ENCODE measurements at places on chromosomes 6 and 20. TPM values are rescaled to one million over a fixed set of nuclear protein-coding genes. Genes with fewer than 3 reads are reported as not detected.
A peak's percentile ranks its signal among the peaks of the same experiment; 100 is the strongest.

DNA sequence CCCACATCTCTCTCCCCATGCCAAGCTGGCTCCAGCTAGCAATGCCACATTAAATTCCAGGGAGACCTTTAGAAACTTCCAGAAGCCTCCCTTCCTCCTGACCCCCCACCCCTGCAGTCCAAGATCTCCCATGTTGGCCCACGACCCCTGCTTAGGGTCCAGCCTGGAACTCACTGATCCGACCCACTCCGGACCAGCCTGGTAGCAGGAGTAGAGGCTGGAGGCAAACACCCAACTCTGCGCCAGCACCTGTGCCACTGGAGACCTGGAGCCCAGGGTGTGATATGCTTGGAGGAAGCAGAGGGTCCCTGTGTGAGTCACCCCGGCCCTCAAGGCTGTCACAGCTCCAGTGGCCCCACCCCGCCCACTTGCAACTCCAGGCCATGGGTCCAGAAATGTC, 3.3 kb upstream of the ULBP1 start:
- no peak for DNase-seq
- 0 out of 2 replicates have a peak, but pooled peaks cover 2% of the 10 kb centered on the region for H3K4me1 ChIP-seq
- no peak overlapping the region for H3K27ac ChIP-seq
- H3K27me3 ChIP-seq: peaks cover 46% of the 10 kb centered on the region
- no peak overlapping the region for H3K4me3 ChIP-seq
- H3K36me3 ChIP-seq: peaks cover 4% of the 10 kb centered on the region

Gene MYMX
- total RNA-seq: 1.1 TPM

GRCh38 chr20:50392138-50392866, 117.9 kb upstream of the PTPN1 start:
- no peaks in the 10 kb centered on the region for H3K4me1 ChIP-seq
- no peaks in the 10 kb centered on the region for H3K36me3 ChIP-seq
- H3K27me3 ChIP-seq: no peaks in the 10 kb centered on the region
- no peak overlapping the region for H3K4me3 ChIP-seq

Gene MYLIP
- 27.3 TPM for total RNA-seq

GRCh38 chr6:13586603-13587542, 12.5 kb downstream of the SIRT5 start:
- no peak overlapping the region for H3K4me3 ChIP-seq
- H3K27me3 ChIP-seq: no peaks in the 10 kb centered on the region
- DNase-seq: no peak
- peaks cover 7% of the 10 kb centered on the region for H3K36me3 ChIP-seq

DNA sequence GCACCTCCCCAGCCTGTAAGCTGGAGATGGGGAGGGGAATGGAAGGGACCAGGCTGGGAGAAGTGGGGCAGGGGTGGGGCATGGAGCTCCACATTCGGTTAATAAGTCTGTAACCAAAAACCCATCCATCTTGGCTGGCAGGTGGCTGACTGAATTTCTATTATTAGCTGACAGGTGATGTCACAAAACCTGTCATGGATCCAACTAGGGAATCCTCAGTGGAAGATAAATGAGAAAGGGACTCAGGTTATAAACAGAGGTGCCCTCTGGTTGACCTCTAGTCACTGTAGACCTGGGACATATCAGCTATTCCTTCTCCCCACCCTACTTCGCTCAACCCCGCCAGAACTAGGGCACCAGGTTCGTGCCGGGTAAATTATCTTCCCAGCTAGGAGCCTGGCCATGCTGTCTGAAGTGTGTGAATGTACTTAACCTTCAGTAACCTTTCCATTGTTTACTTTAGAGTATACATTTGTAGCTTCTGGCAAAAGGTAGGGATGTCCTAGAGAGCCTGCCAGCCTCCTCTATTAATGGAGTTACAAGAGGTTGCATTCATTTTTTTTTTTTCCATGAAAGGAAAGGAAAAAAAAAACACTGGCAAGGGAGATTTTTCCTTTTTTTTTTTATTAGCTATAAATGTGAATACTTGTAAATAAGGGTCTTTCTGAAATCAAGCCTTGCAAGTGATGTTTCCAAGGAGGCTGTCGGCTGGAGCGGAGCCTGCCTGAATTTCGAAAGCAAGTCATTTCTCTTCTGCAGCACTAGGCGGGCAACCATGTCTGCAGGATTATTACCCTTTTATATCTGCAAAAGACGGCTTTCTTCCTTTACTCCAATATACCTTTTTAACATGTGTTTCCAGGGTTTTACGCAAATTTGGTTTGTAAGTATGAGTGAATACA, 135.9 kb downstream of the TMEM242 start:
- no peak overlapping the region for H3K27ac ChIP-seq
- 0 out of 2 replicates have a peak, but pooled peaks cover 2% of the 10 kb centered on the region for H3K4me1 ChIP-seq
- no peak for DNase-seq
- peaks cover 65% of the 10 kb centered on the region for H3K36me3 ChIP-seq
- no peaks in the 10 kb centered on the region for H3K27me3 ChIP-seq
- no peak overlapping the region for H3K4me3 ChIP-seq

GRCh38 chr20:2599288-2600006, 53.0 kb upstream of the NOP56 start:
- DNase-seq: peak; percentile 50
- H3K4me3 ChIP-seq: no peak overlapping the region
- peaks cover 4% of the 10 kb centered on the region for H3K4me1 ChIP-seq
- H3K36me3 ChIP-seq: no peaks in the 10 kb centered on the region

DNA sequence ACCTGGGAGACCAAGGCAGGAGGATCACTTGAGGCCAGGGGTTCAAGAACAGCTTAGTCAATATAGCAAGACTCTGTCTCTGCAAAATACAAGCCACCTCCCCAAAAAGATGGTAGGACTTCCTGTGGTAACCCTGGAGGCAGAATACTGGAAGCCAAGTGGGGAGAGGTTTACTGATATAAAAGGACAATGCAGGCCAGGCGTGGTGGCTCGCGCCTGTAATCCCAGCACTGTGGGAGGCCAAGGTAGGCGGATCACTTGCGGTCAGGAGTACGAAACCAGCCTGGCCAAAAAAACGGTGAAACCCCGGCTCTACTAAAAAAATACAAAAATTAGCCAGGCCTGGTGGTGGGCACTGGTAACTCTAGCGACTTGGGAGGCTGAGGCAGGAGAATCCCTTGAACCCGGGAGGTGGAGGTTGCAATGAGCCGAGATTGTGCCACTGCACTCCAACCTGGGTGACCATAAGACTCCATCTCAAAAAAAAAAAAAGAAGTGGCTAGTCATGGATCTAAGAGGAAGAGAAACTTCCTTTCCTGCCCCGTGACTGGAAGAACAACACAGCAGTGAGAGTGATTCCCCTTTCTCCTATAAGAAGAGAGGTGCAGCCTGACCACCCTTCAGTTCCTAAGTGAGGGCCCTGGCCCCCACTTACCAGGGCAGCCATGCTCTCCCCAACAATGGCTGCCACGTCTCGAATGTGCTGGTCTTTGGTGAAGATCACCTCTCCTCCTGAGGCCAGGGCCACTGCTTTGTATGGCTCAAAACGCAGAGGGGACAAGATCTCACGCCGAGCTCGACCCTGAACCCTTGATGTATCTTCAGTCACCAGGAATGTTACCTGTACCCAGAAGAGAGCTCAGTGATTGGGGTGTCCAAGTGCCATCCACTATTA, 6.2 kb downstream of the SAPCD1 start:
- no peaks in the 10 kb centered on the region for H3K4me1 ChIP-seq
- no peak overlapping the region for H3K4me3 ChIP-seq
- H3K36me3 ChIP-seq: peaks cover 6% of the 10 kb centered on the region

Gene ZC2HC1B
- total RNA-seq: not detected
